ENCODE measurements at places on chromosomes 6 and 20.
A peak's percentile ranks its signal among the peaks of the same experiment; 100 is the strongest.

- no peak for DNase-seq
These were observed 100.8 kb downstream of the SESN1 start for GRCh38 chr6:108993876-108994275.

- DNase-seq = no peak
These were observed 278.6 kb downstream of the TBC1D7 start for GRCh38 chr6:13049666-13050254.

DNA sequence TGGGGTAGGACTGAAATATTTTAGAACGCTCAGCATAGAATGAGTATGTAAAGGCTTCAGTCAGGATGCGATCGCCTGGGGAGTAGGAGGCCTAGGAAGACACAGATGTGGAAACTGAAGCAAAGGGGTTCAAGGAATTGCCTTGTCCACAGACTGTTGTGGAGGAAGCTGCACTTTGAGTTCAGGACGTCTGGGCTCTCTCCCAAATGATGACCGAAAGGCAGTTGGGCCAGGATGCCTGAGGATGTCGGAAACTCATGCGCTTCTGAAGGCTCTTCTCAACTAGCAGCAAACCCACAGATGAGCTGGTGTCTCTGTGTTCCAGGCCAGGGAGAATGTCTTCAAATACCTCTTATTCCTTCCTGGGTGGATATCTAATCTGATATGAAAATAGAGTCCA, 146.2 kb upstream of the SULF2 start:
- no peak for DNase-seq

DNA sequence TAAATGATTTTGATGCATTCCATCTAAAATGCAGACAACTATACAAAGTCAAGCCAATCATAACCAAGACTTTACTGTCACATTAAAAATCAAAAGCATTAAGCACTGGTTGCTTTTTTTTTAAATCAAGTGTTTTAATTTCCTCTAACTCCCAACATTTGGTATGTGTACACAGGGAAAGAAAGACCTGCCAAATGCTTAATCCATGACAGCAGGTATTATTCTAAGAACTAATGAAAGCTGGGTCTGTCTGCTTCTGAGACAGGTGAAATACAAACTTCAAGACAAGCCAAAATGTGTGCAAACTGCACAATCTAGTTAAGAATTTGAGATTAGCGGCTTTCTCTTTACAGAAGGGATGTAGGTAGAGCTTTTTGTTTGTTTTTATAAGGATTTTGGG, 126.1 kb downstream of the GMDS start:
- DNase-seq = no peak

DNA sequence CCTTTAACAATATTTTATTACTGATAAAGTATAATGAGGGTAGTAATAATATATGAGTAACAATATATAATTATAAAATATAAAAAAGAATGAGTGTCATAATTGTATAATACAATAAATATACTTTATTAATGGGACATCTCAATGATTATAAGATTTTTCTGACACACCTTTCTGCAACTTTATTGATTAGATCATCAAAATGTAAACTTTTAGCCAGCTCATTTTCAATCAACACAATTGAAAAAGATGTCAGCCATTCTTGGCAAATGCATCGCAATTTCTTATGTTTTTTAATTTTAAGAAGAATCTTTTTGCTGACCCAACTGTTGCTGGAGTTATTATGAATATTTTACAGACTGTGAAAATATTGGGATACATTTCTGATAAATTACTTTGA, 132.4 kb upstream of the RNF217 start:
- DNase-seq = no peak

GRCh38 chr6:1911474-1911873, 301.8 kb downstream of the FOXC1 start:
- no peak for DNase-seq

- DNase-seq = no peak
These were observed 12.4 kb downstream of the SNX5 start for GRCh38 chr20:17956099-17956685.

GRCh38 chr20:45311589-45312211, 3.6 kb upstream of the MATN4 start:
- peak; percentile 58 for DNase-seq

- peak; percentile 58 for DNase-seq
These were observed 1.2 kb downstream of the LMBRD1 start for GRCh38 chr6:69795469-69796072.

DNA sequence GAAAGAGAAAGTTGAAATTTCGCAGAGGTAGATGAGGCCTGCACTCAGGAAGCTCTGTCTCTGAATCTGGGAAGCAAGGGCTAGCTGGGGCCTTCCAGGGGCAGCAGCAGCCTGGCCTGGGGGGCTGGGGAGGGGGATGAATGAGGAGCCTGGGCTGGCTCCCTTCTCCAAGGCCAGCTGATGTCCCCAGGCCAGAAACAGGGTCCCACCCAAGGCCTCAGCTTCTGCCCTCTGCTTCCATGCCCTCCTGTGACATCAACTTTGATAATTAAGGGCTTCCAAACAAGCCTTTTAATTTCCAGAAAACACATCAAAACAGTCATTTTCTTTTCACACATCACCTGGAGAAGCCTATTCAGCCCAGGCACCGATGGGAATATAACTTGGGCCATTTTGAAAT, 15.4 kb downstream of the TFAP2A start:
- no peak for DNase-seq

- no peak for DNase-seq
These were observed 303.9 kb upstream of the DEFB112 start for GRCh38 chr6:50353603-50354002.

DNA sequence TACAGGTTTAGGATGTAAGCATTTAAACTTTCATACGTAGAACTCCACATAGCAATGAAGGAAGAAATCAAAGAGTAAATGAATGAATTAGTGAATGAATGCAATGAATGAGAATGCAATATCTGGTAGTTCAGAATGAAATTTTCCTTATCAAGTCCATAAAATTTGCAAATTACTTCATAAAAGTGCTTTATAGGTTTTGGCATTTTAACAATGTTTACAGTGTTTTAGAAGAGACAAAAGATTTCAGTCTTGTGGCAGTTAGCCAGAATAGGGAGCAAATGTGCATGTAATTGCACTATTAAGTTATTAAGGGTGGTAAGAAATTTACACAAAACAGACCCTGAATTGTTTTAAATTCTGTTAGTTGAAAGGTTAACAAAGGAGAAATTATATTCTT, 739.4 kb upstream of the FLRT3 start:
- DNase-seq = no peak

GRCh38 chr6:89842228-89842627, 12.5 kb downstream of the CASP8AP2 start:
- no peak for DNase-seq

DNA sequence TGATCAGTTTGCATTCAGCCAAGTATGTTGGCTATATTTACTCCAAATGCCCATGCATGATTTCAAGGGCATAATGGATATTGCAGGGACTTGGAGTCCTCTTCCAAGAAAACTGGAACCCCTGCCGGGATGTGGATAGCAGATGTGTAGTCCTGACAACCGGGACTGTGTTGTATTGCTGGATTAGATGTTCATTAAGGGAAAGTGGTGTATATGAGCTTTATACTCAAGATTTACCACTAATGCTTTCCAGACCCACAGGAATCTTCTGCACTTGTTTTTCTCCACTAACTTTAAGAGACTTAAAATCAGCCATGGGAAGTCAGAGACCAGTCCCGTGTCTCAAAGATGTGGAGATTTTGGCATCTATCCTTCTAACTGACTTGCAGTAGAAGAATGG, 770.9 kb downstream of the HDGFL1 start:
- no peak for DNase-seq

DNA sequence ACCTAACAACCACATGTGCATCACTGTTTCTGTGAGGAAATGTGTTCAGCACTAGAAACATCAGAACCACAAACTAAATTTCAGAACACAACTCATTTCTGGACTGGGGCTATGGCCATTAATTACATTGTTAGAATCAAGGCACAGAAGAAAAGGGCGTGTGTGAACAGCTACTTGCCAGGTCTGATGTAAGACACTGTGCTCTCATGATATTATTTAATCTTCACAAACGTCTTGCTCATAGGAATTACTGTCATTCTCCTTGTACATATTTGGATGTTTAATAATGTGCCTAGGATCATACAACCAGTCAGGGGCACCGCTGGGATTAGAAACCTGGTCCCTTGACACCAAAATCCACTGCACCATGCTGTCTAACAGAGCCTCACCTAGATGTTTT, 14.8 kb downstream of the ADGRF1 start:
- no peak for DNase-seq

DNA sequence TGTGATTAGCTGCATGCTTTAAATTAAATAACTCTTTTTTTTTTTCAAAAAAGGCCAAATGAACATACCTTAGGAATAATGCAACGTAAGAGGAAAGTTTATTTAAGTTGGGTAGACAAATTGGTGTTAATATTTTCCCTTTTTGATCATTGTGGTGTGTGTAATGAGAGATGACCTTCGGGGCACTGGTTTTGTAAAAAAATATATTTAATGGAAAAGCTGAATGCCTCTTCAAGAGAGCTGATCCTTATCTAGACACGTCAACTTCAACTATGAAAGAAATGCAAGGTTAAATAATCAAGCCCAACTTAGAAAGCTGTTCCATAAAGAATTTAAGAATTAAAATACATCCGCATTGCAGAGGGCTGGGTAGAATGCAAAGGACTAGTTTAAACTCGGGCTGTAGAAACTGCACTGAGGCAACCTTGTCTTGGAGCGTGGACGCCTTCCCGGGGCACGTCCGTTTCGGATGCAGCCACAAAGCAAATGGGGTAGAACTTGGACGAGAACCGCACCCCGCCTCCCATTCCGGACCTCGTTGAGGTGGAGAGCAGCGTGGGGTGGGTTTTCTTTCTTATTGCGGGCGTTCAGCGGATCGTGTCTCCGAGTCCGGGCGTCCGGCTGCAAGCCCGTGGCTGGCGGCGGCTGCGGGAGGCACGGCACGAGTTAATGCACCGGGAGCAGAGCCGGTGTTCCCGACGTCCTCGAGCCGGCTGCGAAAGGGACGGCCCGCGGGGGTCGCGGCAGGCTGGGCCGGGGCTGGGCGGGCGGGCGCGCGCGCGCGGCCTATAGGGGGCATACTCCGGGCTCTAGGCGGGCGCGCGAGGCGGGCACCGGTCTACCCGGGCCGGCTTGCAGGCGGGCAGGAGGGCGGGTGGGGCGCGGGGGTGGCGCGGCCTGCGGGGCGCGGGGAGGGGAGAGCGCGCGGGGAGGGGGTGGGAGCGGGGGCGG, 1.9 kb downstream of the JARID2 start:
- no peak for DNase-seq

- no peak for DNase-seq
These were observed 181.8 kb downstream of the DLL1 start for GRCh38 chr6:170108890-170109587.

DNA sequence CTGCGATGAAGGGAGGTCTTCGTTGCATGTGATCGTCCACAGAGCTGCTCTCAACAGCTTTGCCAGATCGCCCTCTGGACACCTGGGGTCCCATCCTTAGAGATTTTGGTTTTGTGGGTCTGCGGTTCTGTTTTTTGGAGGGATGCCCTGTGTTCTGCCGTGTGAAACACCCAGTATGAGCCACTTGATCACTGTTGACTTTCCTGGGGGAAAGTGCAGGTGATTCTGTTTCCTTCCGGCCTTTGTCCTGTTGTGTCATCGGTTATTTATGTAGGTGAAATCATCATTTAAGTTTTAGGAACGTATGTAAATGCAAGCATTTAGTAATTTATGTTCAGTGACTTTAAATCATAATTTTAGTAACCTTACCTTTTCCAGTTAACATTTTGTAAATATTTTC, 56.4 kb upstream of the SLC22A1 start:
- DNase-seq = no peak

DNA sequence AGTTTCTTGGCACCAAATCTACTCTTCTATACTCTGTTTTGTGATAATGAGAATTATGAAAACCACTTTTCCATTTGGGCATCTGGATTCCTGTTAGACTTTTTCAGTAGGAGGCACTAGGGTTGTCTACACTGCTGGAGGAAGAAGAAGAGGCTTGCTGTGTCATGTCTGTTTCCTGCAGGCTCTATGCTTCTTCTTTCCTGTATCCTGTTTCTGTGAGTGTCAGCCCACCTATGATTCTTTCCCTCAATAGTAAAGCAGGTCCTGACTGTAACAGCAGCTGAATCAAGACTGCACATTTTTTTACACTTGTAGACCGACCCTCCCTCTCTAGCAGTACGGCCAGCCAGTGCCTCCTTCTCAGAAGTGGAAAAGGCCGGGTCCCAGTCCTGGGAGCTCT, 603.9 kb downstream of the HDGFL1 start:
- DNase-seq = no peak

DNA sequence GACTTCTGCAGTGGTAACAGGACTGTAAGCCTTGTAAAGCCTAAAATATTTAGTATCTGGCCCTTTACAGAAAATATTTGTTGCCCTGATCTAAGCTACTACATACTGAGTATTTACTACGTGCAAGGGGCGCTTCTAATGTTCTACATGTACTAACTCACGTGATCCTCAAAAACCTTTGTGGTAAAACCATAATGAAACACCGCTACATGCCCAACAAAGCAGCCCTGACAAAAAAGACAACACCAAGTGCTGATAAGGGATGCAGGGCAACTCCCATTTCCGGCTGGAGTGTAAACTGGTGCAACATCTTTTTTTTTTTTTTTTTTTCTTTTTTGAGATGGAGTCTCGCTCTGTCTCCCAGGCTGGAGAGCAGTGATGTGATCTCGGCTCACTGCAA, 85.0 kb downstream of the SULF2 start:
- no peak for DNase-seq

GRCh38 chr20:11080010-11080409, 406.2 kb upstream of the JAG1 start:
- no peak for DNase-seq

GRCh38 chr20:1734269-1734858, 76.8 kb upstream of the SIRPG start:
- no peak for DNase-seq
